ENCODE measurements at places on chromosomes 5 and 9.

GRCh38 chr5:120358949-120359348, 105.2 kb upstream of the PRR16 start:
- DNase-seq = no peak

- DNase-seq = no peak
These were observed 586.3 kb upstream of the FAM174A start for GRCh38 chr5:99948850-99949249.

GRCh38 chr9:109813829-109814228, 33.8 kb downstream of the PALM2AKAP2 start:
- DNase-seq = no peak

DNA sequence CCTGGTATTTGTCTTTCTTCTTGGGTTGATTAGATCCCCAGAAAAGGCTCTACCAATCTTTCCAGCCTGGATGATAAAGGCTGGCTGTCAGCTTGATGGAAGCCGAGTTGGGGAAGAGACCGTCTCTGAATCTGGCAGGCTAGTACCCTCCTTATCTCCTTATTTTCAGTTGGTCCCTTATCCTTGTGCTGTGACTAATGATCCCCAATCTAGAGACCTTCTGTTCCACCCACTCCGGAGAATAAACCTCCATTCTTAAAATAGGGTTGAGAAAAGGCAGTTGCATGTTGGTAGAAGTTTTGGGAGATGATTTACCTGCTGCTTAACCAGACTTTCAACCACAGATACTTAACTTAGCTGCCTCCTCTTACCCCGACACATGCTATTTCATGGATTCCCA, 52.3 kb downstream of the PRKACG start:
- DNase-seq = no peak

GRCh38 chr5:134247428-134248224, 21.8 kb upstream of the PPP2CA start:
- no peak for DNase-seq

- no peak for DNase-seq
These were observed 7.8 kb upstream of the VLDLR start for GRCh38 chr9:2613730-2614271.

DNA sequence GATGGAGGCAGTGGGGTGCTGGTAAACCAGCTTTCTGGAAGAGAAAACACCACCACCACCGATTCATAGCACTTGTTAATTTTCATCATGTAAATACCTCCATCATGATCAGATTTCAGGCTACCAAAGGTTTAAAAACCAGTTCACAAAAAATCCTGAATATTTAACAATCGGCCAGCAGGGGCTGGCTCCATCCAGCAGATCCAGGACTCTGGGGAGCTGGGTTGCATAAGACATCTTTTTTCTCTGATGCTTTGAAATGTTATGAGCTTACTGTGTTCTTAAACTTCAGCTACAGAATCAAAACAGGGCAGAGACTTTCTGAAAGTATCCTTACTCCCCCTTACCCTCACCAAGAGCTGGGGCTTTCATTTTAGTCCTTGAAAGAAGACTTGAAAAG, 14.6 kb upstream of the RNF183 start:
- DNase-seq = no peak

All from activated CD4-positive, alpha-beta T cell treated with anti-CD3 and anti-CD28 coated beads for 48 hours (primary cell).